K562 (cell line): ENCODE measurements at places on chromosomes 4 and X.

DNA sequence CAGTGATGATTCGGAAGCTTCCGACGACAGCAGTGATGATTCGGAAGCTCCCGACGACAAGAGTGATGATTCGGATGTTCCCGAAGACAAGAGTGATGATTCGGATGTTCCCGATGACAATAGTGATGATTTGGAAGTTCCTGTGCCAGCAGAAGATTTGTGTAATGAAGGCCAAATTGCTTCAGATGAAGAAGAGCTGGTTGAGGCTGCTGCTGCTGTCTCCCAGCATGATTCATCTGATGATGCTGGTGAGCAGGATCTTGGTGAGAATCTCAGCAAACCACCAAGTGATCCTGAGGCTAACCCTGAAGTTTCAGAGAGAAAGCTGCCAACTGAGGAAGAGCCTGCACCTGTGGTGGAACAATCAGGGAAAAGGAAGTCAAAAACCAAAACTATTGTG, 14.2 kb downstream of the CXCR3 start:
- no peak for DNase-seq

- no peak for DNase-seq
Measured at GRCh38 chr4:183356931-183357675, 34.9 kb upstream of the CLDN24 start.

DNA sequence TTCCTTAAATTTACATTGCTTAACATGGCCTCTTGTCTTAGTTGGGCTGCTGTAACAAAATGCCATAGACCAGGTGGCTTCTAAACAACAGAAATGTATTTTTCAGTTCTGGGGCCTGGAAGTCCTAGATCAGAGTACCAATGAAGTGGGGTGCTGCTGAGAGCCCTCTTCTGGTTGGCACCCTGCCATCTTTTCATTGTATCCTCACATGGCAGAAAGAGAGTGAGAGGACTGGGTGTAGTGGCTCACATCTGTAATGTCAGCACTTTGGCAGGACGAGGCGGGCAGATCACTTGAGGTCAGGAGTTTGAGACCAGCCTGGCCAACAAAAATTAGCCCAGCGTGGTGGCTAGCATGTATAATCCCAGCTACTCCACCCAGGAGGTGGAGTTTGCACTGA, 12.0 kb upstream of the KLB start:
- no peak for DNase-seq

DNA sequence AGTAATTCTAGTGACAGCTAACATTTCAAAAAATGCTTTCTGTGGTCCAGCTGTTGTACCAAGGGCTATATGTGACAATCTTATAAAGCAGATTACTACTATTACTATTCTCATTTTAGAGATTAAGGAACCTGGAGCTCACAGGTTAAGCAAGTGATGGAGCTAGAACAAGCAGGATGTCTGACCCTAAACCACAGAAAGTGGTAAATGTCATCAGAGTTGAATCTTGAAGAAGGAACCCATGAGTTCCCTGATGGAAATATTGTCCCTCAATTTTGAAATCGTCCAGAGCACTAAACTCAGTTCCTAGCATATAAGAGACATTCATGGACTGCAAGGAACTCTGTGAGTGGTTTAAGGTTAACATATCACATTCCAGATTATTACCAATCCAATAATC, 214.0 kb downstream of the APBB2 start:
- no peak for DNase-seq

- DNase-seq, result no peak
Measured at GRCh38 chr4:167452922-167453430, 218.7 kb upstream of the SPOCK3 start.

- no peak for DNase-seq
Measured at GRCh38 chrX:54427837-54428424, 12.3 kb upstream of the TSR2 start.

DNA sequence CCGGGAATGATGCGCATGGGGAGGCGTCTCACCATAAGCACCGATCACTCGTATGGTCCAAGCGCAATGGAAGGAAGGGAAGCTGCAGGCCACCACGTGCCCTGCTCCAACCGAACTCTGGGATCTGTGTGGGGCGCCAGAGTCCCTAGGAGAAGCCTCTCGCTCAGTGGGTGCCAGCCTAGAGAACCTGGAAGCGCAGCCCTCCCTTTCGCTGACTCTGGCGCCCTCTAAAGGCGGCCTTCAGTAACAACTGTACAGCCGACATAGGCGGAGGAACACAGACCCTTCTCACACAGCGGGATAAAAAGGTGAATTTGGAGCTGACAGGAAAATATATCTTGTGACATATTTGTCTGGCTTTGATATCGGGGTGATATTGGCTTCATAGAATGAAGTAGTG, 76.0 kb downstream of the INTS6L start:
- peak; percentile 52 for DNase-seq

GRCh38 chrX:8927066-8927635, 106.8 kb downstream of the FAM9B start:
- DNase-seq, result no peak

- no peak for DNase-seq
Measured at GRCh38 chr4:801436-802124, 24.3 kb downstream of the CPLX1 start.

DNA sequence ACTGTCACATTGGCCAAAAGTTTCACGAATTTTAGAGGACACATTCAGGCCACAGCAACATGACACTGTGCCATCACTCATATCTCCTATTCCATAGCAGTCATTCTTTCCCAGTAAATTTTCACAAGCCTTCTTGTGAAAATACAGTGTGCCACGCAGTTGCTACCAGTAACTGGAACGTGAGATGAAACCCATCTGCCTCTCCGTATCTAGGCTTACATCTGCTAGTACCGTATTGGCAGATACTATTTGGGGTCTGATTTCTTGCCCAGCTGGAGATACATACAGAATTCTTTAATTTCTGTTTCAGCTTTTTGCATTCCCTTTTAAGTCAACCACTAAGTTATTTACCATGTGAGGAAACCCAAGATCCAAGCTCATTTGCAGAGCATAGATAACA, 8.7 kb upstream of the FAM241A start:
- no peak for DNase-seq

- DNase-seq, result no peak
Measured at GRCh38 chr4:2320152-2320551, 58.2 kb upstream of the MXD4 start.

DNA sequence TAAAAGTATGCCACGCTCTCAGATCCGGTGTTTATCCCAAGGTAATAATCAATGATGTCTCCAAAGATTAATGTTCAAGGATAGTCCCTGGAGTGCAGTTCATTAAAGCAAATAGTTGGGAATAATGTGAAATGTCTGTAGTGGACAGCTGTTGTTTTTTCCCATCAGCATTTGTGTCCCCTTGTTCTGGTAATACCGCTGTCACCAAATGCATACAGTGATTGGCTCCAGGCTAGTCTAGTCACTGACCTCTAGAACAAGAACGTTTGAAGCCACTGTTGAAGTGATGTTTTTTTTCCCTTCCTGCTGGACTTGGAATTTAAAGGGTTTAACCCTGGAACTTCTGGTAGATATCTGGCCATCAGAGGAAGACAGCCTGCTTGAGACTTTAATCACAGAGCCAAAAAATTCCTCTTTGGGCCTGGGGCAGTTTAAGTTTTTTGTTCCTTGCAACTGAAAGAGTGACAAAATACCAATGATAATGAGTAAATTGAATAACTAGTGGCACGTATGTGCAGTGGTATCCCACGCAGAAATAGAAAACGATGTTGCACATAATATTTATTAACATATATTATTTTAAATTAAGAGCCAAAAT, 30.6 kb downstream of the HSD17B11 start:
- DNase-seq, result no peak

- DNase-seq, result no peak
Measured at GRCh38 chr4:187865914-187866313, 129.7 kb upstream of the ZFP42 start.
